ENCODE measurements at places on chromosomes 5 and 9.

GRCh38 chr5:139763930-139764791, 31.4 kb upstream of the PSD2 start:
- peak; percentile 39 for DNase-seq

DNA sequence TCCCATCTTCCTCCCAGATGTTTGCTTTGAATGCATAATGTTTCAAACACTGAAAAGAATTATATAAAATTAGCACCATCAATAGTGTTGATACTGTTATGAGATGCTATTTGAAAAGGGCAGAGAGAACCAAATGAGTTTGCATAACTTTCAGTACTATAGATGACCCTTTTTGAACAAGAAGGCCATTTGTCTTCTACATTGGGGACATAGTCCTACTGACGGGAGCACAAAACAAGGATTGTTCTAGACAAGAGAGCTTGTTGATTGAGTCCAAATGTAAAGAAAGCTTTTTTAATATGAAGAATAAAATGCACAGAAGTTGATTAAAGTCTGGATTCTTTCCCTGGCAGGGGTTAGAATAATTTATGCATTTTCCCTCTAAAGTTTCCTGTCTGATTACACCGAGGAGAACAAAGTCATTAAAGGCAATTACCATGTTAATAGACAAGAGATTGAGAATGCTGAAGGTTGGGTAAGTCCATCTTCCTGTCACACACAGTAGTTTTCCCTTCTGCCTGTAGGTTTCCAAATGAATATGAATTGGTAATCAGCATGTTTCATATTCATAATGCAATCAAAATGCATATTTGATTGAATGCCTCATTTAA, 32.8 kb upstream of the ADCY2 start:
- DNase-seq, result no peak

DNA sequence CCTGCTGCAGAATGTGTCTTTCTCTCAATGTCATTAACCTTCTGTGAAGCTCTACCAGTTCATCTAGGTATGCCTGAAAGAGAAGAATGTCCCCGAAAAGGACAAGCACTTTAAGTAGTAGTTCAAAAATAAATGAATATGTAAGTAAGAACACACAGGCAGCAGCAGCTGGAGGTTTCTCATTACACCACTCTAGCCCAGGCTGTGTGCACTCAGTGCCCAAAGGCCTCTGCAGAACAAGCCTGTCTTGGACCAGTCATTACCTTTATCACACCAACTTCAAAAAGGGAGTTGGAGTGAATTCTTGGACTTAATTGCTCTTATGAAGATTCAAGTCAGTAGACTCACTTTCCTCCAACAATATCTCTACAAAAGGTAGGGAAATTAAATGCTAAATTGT, 268.8 kb downstream of the MLLT3 start:
- no peak for DNase-seq

DNA sequence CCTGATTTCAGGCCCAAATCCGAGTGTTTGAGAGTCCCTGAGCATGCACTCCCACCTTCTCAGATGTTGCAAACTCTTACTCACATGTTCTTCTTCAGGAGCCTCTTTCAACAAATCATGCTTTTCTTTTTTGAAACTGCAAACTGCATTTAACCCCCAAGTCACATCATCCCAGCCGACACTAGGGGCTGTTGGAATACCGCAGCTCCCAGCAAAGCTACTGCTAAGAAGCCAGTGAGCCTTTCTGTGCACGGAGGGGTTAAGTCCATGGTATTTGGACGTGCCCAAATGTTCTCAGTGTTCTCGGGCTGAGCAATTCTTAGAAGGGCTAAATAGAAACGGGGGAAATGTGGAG, 282.9 kb downstream of the NFIB start:
- DNase-seq, result no peak

Data from NCI-H1105 treated with DMSO at 0.1 percent for 48 hours (cell line).